Stimulated activated CD4-positive, alpha-beta T cell treated with anti-CD3 and anti-CD28 coated beads, Interleukin-4, amount 100 ng/mL, for 4 hours (primary cell): ENCODE measurements at places on chromosomes 5 and 9.

GRCh38 chr5:97096191-97096590 lies 46.2 kb downstream of the LIX1 start:
- DNase-seq = no peak

DNA sequence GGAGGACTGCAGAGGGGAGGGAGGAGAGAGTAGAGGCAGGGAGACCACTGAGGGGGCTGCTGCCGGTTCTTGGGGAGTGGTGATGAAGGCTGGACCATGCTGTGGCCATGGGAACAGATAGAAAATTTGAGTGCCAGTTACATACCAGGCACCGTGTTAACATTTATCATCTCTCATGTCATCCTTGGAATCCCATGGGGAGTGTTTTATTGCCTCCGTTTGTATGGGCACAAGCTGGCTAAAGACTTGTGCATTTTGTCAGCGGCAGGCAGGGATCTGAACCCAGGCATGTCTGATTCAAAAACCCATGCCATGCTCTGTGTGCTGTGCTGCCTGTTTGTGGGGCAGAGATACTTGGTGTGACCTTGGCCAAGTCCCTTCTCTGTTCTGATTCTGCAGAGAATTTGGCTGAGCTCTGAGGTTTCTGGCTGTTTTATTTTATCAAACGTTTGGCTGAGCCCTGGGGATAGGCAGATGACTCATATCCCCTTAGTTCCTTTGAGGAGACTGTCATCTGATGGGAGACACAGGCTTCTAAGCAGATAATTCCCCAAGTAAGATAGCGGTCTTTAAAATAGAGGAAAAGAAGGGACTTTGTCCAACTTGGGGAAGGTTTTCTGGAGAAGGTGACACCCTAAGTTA lies 22.2 kb downstream of the COL27A1 start:
- no peak for DNase-seq

DNA sequence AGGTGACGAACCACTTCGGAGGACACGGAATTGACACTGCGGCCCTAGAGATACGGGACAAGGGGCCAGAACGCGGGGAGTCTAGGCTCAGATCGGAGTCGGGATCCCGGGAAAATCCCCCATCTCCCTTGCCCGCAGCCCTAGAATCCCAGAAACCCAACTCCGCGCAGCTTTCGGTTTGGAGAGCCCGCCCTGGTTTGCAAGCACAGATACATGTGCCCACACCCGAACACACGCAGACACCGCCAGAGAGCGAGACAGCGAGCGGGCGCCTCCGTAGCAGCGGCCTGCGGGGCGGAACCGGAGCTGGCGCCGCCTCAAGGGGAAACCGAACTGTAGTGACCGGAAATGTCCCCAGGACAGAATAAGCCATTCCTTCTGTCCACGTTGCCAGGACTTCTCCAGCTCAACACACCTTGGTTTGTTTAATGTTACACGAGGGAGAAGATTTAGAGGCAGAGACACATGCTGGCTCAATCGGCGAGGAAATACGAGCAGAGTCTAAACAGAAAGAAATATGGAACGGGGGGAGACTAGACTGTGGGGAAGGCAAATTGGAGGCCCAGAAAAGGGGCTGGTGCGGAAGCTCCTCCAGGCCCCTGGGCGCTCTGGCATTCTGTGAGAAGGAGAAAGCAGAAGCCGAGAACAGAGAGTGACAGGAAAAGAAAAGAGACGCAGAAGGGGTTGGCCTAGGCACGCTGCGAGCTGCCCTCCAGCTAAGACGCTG lies 2.9 kb upstream of the PAX5 start:
- peak; percentile 46 for DNase-seq

DNA sequence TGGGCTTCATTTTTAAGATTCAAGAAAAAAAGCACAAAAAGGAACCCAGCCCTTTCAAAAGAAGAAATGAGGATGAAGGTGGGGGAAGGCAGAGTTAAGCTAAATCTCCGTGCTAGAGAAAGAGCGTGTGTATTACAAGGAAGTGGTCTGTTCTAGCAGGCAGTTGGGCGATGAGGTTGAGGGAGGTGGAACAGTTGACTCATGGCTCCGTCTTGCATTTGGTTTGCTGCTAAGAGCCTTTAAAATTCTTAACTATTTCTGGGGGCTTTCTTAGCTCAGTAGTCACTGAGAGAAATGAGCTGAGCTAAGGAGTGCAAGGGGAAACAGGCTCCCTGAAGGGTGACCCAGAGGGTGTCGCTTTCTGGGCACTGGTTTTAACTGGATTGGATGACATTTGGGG lies 117.4 kb downstream of the GCNT1 start:
- peak; percentile 37 for DNase-seq

DNA sequence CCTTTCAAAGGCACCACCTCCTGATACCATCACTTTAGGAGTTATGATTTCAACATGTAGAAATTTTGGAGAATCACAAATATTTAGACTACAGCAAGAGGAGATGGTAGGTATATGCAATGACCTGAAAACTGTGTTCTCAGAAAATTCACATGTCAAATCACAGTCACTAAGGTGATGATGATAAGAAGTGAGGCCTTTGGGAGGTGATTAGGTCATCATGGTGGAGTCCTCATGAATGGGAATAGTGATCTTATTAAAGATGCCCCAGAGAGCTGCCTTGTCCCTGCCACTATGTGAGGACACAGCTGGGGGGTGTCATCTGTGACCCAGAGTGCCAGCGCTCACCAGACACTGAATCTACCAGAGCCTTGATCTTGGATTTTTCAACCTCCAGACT lies 513.5 kb upstream of the TUSC1 start:
- DNase-seq = no peak

- DNase-seq = no peak
Observed at GRCh38 chr5:25107853-25108252, 463.1 kb upstream of the CDH10 start.

DNA sequence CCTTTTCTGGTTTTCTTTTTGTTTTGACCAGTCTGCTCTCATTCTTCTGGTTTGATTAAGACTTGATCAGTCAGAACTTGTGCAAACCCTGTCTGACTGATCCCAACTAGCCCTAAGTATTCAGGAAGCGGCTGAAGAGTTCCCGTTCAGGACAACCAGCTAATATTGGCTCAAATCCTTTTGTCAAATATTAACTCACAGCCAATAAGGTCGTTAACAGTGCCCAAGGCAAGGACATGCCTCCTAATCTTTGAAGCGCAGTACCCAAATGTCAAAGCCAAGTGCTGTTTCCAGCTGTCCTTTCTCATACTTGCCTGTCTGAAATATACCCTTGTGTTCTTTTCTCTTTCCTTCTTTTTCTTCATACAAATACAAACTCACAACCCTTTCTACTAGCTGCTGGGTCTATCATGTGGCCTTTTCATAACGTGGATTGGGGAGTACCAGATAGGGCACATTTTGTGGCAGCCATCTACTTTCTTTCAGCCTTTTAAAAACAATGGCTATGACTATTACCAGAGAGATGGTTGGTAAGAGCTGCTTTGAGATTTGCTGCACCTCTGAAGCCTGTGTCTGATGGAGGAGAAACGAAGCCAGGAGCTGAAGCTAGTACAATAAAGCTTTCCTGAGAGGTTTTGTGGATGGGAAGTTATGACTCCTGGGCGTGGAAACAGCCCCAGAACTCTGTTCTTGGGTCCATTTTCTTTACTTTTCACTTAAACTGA lies 266.4 kb upstream of the ZNF608 start:
- no peak for DNase-seq

GRCh38 chr9:94631599-94631998 lies 7.7 kb downstream of the FBP1 start:
- no peak for DNase-seq
